Activated T-helper 1 cell treated with anti-CD3 and anti-CD28 coated beads, Interleukin-2, amount 50 U/mL, for 16 hours (primary cell): ENCODE measurements at places on chromosomes 7 and 10.

DNA sequence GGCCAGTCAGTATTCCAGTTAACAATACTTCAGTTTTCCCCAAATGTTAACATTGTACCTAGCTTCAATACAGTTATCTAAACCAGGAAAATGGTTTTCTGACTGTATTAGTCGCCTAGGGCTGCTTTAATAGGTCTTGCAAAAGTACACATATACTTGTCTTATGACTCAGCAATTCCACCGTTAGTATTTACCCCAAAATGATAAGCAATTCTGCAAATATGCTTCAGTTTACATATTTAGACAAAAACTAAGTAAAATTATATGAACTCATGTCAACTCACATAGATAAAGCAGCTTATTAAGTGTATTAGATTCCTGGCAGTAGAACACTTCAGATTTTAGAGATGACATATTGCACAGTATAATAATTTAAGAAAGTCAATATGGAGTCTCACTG lies 363.3 kb downstream of the ARL4A start:
- no peak for DNase-seq

- peak; percentile 37 for DNase-seq
Measured at GRCh38 chr10:132397036-132397541, at the start of gene PWWP2B. Gene PWWP2B (plus strand): TSS chr10:132397200. CDS start chr10:132397227, 27 bp downstream.

GRCh38 chr7:130955565-130955919 lies 221.5 kb upstream of the KLF14 start:
- DNase-seq: no peak

DNA sequence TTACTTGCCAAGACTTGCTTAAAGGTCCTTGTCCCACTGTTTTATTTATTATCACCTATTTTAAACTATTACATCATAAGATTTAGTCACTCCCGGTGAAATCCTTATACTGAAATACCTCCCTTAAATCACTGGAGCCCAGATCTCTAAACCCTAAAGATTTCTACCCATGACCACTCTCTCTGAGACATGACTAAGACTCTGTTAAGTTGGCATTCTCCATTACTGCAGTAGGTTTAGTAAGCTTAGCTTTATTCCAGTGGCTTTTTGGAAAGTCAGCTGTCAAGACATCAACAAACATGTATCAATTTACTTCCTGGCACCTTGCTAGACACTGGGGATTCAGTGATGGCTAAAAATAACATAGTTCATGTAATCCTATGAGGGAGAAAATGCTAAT lies 874.2 kb downstream of the KCNMA1 start:
- DNase-seq: no peak

GRCh38 chr10:24597961-24598360 lies 125.7 kb downstream of the ARHGAP21 start:
- DNase-seq: no peak

DNA sequence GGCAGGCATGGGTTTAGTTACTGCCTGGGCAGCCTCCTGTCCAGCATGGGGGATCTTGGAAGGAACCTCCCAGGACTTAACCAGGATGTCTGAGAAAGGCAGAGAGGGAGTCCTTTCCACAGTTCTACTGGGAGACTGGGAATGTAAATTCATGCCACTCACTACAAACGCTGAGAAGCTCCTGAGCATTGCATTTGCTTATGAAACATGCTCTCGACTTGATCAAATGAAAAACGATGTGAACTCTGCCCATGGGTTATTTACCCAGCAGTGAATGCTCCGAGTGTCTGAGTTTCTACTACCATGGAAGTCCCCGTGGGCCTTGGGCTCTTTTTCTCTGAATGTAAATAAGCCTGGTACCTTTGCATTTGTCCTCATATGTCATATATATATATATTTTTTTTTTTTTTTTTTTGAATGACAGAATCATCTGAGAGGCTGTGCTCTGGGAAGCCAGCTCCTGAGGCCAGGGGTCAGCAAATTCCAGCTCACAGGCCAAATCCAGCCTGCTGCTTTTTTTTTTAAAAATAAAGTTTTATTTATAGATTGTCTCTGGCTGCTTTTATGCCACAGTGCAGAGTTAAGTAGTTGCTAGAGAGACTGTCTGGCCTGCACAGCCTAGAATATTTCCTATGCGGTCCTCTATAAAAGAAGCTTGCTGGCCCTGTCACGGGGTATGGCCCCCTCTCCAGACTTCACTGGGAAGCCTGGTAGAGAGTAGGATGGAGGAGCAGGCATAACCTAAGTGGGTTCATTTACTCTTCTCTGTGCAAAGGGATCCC lies 21.4 kb upstream of the RAPGEF5 start:
- DNase-seq: no peak

DNA sequence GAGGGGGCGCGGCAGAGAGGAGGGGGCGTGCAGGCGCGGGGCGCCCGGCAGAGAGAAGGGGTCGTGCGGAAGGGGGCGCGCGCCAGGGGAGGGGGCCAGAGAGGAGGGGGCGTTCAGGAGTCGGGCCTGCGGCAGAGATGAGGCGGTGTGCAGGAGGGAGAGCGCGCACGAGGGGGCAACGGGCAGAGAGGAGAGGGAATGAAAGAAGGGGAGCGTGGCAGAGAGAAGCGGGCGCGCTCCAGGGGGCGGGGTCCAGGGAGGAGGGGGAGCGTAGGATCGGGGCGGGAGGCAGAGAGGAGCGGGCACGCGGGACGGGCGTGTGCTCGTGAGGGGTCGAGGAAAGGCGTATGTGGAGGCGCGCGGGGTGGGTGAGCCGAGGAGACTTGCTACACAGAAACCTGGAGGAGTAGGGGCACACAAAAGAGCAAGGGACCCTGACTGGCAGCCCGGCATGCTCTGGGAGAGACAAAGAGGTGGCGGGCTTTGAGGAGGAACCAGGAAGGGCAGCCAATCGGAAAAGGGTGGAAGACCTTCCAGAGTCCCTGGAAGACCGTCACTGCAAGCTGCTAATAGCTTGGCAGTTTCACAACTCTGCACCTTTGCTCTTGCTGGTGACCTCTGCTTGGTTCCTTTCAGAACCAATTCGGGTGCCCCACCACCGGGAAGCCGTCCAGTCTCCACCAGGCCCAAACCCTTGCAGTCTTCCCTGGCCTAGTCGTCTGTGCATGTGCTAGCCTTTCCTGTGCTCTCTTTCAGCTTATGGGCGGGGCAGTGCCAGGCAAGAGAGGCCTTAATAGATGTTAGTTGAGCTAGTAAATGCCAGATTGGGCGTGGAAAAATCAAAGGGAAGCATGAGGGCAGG lies 639 bp downstream of the DYDC2 start:
- DNase-seq: no peak

- DNase-seq: no peak
Measured at GRCh38 chr7:156088115-156088514, 275.9 kb upstream of the SHH start.

DNA sequence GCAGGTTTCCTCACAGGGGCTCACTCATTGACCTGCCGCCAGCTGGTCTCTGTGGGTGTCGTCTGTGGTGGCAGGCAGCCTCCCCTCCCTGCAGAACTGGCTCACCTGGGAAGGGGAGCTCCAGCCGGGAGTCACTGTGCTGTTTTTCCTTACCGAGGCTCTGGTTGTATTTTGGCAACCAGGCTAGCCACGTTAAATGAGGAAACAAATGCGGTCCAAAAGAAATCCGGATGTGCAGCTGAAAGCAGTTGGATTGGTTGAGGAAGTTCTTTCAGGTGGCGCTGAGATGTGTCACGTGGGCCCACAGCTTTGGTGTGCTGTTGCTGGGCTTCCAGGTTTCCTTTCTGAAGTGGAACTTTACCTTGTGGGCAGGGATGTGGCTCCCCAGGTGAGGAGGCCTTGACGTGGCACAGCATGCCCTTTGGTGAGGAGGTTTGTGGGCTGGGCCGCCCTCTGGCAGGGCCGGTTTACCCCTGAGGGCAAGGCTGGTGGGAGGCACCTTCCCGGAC lies 14.2 kb downstream of the MTURN start:
- no peak for DNase-seq
